Large intestine (tissue), 12 donors: ENCODE measurements at places on chromosomes 6 and 20.

- no peak for DNase-seq
These were observed 11.5 kb downstream of the TREML4 start for GRCh38 chr6:41239467-41240159.

GRCh38 chr20:51169813-51170212 is 146.9 kb upstream of the KCNG1 start:
- DNase-seq = no peak

- no peak for DNase-seq
These were observed 30.2 kb downstream of the BAK1 start for GRCh38 chr6:33549896-33550295.

- no peak for DNase-seq
These were observed 1.6 kb upstream of the PSMB8 start for GRCh38 chr6:32845384-32845884.

DNA sequence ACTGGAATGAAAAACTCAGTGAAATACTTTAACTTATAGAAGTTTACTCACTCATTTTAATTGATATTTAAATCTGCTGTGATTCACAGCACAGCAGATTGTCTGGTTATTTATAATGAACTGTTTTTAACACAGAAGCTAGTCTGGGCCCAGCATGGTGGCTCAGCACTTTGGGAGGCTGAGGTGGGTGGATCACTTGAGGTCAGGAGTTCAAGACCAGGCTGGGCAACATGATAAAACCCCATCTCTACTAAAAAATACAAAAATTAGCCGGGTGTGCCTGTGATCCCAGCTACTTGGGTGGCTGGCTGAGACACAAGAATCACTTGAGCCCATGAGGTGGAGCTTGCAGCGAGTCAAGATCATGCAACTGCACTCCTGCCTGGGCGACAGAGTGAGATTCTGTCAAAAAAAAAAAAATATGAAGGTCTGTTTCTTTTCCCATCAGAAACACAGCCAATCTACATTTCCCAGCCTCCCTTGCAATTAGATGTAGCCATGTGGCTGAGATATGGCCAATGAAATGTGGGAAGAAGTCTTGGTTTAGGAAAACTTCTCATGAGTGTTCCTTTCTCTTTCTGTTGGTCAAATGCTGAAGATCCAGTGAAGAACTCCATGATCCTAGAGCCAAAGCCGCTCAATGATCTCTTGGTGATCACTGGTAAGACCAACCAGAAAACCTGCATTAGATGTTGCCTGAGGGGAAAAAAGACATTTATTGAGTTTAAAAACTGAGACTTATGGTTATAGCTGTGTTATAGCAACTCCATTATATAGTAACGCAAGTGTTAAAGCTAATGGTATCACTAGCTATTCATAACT is 31.3 kb upstream of the BTN3A2 start:
- no peak for DNase-seq

DNA sequence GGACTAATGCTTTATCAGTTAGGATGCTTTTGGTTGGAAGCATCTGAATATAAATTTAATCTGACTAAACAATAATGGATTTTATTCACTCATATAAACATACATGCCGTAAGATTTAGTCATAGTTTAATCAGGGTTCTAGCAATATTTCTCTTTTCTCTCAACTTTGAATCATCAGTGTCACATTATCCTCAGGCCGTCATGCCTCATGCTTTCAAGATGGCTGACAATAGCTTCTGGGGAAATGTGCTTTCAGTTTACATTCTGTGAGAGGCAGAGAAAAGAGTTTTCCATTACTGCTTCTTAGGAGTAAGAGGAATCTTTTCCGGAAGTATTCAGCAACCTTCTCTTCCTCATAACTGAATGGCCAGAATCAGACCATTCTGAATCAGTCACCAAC is 162.2 kb downstream of the GJA1 start:
- DNase-seq = no peak

GRCh38 chr20:10466325-10466724 is 31.2 kb downstream of the SLX4IP start:
- peak; percentile 10 for DNase-seq

- no peak for DNase-seq
These were observed 585.2 kb downstream of the PHF3 start for GRCh38 chr6:64220801-64221200.

- DNase-seq = no peak
These were observed 55.7 kb downstream of the FAM217A start for GRCh38 chr6:4023240-4023639.

DNA sequence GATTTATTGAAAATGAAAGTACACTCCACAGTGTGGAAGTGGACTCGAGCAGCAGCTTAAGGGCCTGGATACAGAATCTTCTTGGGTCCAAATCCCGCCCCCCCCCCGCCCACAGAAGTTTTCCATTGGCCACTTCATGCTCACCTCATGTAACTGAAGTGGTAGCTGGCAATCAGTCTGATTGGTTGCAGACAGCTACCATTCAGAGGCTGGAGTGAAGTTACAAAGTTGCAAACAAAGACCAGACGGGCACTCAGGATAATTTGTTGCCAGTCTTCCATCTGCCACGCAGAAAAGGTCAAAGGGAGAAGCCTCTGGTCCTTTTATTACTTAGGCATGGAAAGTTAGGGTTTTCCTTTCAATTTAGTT is 25.8 kb upstream of the FABP7 start:
- no peak for DNase-seq

DNA sequence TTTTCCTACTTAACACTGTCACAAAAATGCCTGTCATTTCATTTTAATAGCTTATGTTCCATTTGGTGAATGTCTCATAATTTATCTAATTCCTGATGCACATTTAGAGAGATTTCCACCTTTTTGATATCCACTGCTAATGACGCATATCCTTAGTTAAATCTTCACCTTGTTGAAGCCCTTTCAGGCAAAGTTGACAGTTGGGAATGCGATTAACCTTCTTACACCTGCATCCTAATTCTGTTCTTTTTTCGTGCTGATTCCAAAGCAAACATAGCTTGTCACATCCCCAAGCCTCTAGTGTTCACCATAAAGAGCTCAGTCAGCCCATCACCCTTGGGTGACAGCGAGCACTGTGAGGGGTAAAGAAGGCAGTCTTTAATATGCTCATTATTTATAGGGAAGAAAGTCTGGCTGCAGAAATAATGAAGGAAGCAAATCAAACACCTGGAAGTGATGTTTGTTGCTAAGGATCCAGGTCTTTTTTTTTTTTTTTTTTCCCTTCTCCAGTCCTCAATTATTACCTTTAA is 205.6 kb downstream of the DTNBP1 start:
- DNase-seq = no peak

DNA sequence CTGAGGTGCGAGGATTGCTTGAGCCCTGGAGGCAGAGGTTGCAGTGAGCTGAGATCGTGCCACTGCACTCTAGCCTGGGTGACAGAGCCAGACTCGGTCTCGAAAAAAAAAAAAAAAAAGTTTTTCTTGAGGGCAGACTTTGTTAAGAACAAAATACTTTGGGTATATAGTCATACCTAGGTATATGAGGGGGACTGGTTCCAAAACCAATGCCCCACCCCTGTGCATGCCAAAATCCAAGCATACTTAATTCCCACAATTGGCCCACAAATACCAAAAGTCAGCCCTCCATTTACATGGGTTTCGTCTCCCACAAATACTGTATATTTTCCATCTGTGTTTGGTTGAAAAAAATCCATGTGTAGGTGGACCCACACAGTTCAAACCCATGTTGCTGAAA is 119.9 kb downstream of the INSM1 start:
- DNase-seq = no peak

DNA sequence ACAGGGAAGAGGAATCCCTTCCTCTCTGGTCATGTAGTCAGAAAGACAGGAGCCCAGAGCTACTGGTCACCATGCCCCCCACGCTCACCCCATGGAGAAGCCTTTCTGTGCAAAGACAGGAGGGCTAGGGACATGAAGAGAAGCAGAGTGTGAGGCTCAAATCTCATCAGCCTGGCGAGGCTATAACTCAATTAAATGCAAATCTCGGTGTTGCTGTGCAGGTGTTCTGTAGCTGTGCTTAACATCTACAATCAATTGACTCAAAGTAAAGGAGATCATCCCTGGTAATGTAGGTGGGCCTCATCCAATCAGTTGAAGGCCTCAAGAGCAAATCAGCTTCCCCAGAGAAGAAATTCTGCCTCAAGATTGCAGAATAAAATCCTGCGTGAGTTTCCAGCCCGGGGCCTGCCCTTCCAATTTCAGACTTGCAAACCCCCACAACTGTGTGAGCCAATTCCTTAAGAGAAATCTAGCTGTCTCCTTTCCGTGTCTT is 64.4 kb downstream of the CHMP4B start:
- no peak for DNase-seq

GRCh38 chr6:127765949-127766348 is 134.9 kb downstream of the THEMIS start:
- DNase-seq = no peak
